ENCODE measurements at places on chromosomes 7 and 10.

DNA sequence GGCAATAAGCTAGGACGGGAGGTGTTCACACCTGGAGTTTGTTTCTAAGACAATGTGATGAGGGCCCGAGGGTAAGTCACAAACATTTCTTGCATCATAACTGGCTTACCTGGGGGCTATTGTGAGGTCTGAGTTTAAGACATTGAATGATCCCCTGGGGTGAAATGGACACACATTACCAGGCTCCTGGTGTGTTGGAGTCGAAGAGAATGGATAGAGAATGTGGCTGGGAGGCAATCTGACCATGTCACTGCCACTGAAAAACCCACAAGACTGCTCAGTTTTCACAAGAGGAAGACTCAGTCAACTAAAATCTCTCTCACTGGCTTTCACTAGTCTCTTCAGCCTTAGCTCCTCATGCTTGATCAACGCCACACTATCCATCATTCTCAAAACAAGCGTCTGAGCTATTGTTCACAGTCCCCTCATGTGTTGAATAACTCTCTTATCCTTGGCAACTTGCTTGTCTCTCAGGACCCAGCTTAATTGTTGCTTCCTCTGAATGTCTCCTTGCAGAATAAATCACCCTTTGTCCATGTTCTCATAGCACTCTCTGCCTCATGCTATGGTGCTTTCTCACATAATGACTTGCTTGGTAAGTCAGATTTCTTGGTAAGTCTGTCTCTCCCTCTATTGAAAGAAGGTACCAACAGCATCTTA is at the start of gene C10orf120:
C10orf120 (minus strand) TSS at position 51 of the 660 bp plus-strand sequence. CDS start 56 bp downstream, outside the sequence.
- no peak for DNase-seq

DNA sequence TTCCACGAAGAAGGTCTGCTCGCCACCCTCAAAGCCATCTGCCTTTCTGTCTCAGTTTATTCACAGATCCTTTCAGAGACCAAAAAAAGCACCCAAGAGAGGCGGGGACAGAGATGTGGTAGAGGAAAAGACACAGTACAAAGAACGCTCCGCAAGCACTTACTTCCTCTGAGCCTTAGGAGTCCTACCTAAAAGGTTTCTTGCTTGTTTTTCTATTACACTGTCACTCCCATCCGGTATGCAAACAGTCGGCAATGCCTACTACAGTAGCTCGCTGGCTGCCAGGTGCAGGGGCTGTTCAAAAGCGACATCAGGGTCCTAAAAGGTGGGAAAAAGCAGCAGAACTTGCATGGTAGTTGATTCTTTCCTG is 816 bp downstream of the TECPR1 start:
- no peak for DNase-seq

- no peak for DNase-seq
These were observed 1.0 kb upstream of the ENO4 start for GRCh38 chr10:116848032-116848943.

DNA sequence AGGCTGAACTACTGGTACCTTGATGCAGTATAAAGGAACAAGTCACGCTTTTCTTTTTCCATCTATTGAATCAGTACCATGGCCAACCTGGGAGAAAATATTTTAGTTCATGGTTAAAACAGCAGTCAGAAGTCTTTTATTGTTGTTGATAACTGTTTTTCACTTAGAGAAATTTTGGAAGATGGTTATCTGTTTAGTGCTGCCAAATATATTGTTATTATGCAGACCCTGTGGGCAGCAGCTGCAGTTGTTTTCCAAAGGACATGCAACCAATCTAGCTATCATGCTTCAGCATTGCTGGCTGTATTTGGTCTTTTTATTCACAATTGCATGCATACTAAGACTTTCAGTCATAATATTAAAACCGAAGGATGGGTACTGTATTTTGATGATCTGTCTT is 169.5 kb downstream of the BBS9 start:
- DNase-seq: no peak

- DNase-seq: no peak
These were observed 2.2 kb downstream of the IRF5 start for GRCh38 chr7:128939861-128940410.

- DNase-seq: no peak
These were observed 33.6 kb downstream of the WAC start for GRCh38 chr10:28566458-28567015.

DNA sequence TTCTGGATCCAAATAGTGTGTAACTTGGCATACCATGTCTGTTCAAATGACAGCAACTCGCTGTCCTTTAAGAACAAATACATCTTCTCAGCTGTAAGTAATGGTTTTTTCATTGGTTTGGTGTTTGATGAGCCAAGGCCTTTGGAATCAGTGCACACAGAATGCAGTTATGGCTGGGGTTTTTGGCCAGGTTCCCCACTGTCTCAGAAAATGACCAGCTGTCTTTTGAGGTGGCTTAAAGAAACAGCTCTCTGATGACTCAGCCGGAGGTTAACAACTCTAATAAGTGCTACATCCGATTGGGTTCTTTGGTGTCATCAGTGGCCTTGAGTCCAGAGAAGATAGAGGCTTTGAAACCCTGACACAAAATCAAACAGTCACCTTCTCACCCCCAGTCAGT is 688.4 kb downstream of the REEP3 start:
- no peak for DNase-seq

GRCh38 chr7:4951903-4952636 is 6.9 kb downstream of the MMD2 start:
- peak; percentile 23 for DNase-seq

GRCh38 chr10:110226543-110226925 is 19.1 kb downstream of the MXI1 start:
- DNase-seq: peak; percentile 96

- DNase-seq: peak; percentile 85
These were observed 136.0 kb downstream of the KIF20B start for GRCh38 chr10:89837165-89838043.

GRCh38 chr10:1169981-1170866 is 114.0 kb downstream of the WDR37 start:
- DNase-seq: no peak

DNA sequence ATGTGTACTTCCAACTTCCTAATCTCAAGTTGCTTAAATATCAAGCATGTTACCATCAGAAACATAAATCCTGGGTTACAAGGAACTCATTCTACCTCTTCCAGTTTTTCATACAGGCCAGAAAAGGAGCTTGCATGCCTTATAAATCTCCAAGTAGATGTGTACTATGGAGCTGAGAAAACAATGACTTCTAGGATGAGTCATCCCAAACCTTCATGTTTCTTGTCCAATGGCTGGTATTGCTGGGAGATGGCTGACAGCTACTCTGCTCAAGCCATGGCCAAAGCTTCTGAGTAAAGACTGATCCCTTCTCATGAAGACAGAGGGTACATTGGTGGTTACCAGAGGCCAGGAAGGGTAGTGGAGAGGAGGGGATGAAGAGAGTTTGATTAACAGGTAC is 8.6 kb downstream of the RAPGEF5 start:
- no peak for DNase-seq

DNA sequence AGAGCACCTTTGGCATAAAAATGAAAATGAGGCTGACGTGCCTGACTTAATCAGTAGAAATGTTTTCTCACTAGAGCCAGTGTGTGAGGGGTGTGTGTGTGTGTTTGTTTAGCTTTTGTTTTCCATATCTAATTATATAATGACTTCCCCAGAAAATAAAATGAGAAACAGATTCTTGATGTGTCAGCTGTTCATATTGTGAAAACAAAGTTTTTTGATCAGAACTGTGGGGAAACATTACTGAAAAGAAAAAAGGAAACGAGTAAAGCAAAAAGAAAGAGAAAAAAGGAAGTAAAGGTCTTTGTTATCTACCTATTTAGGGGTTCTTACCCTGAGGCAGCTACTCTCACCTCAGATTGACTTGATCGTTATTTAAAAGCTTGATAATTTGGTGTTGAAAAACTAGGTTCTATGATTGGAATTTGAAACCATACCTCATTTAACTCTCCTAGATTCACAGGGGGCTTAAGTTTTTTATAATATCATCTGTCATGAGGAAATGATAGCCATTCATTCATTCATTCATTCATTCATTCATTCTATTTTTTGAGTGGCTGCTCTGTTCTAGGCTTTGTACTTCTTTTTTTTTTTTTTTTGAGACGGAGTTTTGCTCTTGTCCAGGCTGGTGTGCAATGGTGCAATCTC is 58.0 kb downstream of the CREM start:
- DNase-seq: no peak

DNA sequence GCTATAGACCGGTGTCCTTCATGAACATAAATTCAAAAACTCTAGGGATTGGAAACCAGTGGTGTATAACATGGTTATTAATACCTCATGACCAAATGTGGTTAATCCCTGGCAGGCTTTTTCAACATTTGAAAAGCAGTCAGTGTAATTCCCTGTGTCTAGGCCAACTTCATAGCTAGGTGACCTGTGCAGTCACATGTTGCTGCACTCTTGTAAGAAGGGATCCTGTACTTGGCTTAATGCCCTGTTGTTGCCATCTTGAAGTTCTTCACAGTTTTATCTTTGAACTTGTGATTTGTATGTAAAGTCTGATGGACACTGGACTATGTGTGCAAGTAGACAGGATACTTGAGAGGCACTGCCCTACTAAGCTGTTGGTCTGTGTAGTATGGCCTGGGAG is 39.7 kb downstream of the ZNF33A start:
- no peak for DNase-seq

DNA sequence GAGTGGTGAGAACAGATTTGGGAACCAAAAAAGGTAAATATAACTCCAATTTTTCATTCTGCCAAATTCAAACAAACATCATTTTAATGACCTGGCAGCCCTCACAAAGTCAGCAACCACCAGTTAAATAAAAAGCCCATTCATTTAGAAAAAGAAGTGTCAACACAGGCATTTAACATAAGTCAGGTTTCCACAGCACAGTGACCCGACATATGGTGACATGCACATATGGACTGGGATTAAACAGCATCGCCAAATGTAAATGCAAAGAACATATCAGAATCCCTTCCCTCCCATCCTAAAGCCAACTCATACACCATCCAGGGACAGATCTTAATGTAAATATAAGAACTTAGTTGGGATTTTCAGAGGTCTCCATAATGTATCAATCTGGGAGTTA is 293.2 kb downstream of the FGFR2 start:
- no peak for DNase-seq

DNA sequence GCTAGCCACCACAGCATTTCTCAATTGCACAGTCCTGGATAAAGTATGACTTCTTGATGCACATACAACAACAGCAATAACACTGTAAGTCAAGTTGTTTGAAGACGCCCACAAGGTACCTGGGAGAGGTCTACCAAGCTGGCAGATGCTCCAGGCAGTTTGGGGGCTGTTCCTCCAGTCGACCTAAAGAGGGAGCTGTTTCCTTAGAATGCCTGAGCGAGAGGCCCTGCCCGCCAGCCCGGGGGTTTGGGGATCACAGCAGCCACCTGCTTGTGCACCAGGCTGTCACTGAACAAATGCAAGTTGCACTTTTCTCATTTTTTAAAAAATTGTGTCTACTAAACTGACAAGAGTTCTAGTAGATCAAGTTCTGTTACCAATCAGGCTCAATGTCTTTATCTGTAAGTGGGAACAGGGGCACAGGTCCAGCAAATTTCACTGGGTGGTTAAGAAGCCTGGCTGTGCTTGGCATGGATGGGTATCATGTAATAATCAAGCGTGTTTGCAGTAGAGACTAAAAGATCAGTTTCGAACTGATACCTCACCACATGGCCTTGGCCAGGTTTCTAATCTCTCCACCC is 193.8 kb upstream of the ADO start:
- peak; percentile 82 for DNase-seq

DNA sequence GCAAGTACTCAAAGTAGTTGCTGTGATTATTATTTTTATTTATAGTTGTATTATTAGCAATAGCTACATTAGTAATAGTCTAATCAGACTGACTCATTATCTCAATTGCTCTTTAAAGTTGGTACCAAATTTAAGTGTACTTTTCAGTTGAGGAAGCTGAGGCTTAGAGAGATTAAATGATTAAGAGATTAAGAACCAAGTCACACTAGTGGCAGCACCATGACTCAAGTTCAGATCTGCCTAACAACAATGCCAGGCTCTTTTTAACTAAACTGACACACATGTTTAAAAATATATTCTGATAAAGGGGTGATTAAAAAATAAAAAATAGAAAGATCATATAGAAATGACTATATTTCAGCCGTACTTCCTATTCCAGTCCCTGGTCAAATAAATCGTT is 42.0 kb downstream of the FZD1 start:
- no peak for DNase-seq

DNA sequence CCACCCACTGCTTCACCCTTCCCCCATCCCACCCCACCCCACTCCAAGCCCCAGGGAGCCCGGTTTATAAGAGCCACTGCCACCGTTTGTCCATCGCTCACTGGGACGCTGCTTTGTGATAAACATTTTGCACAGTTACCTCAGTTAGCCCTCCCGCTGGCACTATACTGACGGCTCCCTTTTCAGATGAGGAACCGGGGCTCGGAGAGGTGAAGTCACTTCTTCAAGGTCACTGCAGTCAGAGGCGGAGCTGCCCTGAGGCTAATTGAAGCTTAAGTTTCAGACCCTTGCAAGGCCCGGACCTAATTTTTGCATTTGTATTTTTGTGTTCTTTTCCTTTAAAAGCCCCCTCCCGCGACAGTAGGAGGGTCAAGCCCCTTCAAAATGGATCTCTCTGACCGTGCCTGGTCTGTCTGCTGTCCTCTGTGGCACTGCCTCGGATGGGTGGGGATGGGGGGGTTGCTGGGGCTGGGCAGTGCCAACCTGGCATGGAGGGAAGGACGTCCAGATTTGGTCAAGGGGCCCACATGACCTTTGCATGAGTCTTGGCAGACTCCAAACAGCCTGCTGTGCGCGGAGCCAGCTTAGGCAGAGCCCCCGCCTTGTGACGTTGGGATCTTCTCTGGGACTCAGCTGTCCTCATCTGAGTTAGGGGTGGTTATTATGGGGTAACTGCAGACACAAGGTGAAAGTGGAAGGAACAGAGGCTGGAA is 17.7 kb upstream of the NODAL start:
- peak; percentile 61 for DNase-seq

DNA sequence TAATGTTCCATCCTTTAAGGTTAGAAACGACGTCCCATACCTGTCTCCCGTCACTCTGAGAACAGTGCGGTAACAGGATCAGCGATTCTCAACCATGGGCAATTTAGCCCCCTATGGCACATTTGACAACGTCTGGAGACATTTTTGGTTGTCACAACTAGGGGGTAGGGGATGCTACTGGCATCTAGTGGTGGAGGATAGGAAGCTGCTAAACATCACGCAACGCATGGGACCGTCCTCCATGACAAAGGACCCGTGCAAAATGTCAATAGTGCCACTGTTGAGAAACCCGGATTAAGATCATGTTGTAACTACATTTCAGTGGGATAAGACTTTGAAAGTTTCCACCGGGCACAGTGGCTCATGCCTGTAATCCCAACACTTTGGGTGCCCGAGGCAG is 5.0 kb upstream of the PAXIP1 start:
- peak; percentile 34 for DNase-seq

All from eye (tissue), 1 donor.